ENCODE measurements at places on chromosomes 3 and 15.

GRCh38 chr3:62749130-62749529, 126.1 kb downstream of the CADPS start:
- DNase-seq = no peak

GRCh38 chr15:39744334-39745103, 38.1 kb downstream of the FSIP1 start:
- DNase-seq = no peak

GRCh38 chr3:168655611-168656010, 559.9 kb upstream of the GOLIM4 start:
- DNase-seq = no peak

DNA sequence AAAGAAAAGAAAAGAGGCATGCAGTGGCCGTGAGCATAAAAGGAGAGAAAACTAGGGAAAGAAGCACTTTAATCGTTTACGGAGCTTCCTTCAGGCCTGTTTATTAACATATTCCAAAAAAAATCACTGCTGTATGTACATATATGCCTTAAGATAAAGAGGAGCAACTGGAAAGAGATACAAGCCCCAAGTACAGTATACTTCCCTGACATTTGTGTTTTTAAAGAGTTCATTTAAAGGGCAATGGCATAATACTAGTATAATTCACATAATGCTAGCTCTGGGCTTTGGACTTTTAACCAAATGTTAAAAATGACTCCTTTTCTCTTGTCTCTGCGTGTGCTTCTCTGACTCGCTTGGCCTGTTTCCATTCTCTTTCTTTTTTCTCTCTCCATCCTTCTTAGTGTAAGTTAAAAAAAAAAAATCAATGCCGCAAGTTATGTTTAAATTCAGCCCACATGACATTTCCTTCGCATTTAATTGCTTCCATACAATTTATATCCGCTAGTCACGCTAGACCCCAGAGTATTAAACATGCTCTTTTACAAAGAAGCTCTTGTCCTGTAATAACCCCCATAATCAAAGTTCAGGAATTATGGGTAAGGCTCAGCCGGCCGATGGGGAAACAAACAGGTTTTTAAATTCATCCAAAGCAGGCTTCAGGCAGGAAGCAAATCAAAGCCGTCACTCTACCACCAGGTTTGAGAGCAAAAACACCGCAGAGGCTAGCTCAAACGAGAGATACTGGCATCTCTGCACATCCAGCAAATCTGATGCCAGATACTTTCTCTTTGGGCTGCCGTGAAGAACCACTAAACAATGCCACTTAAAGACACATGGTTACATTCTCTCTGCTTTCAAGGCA, 19.4 kb downstream of the WWTR1 start:
- peak; percentile 51 for DNase-seq

- no peak for DNase-seq
Measured at GRCh38 chr3:128933922-128934253, 54.5 kb downstream of the ACAD9 start.

DNA sequence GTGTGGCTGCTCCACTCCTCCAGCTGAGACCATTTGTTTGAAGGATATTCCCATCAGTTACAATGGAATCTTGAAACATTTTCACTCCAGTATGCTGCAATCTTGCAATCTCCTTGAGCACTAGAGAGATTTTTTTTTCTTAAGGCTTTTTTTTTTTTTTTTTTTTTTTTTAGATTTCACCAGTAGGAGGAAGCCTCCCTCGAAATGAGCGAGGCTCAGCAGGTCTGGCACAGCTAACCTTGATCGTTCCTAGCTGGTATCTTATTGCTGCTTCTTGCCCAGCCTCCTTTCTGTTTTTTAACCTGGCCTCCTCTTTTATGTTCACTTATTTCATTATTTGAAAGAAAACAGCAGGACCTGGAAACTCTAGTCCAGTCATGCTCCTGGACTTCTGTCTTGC, 48.1 kb downstream of the RAP2B start:
- DNase-seq = no peak

Data from left hindlimb (tissue), 1 donor.